ENCODE measurements at places on chromosomes 12 and 14.

GRCh38 chr12:62760779-62761178, 174.2 kb downstream of the PPM1H start:
- DNase-seq, result no peak

DNA sequence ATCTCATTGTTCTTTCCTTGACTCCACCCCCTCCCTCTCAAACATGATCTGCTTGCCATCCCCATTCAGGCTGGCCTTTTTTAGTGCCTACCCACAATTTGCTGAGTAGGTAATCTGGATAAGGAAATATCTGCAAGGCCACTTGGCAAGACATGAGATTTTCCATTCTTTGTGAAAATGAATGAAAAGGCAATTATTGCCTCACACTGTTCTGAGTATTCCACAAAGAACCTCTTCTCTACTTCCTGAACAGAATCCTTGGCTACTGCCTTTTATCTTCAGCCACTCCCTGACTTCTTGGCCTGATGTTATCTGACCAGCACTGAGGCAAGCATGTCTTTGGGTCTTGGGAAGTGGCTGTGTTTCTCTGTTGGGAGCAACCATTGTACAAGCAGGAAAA, 263.2 kb upstream of the ATP2B1 start:
- DNase-seq, result no peak

GRCh38 chr14:22289570-22289969, 299.5 kb downstream of the DAD1 start:
- no peak for DNase-seq

- no peak for DNase-seq
These were observed 81.1 kb downstream of the ITPK1 start for GRCh38 chr14:93034671-93034994.

DNA sequence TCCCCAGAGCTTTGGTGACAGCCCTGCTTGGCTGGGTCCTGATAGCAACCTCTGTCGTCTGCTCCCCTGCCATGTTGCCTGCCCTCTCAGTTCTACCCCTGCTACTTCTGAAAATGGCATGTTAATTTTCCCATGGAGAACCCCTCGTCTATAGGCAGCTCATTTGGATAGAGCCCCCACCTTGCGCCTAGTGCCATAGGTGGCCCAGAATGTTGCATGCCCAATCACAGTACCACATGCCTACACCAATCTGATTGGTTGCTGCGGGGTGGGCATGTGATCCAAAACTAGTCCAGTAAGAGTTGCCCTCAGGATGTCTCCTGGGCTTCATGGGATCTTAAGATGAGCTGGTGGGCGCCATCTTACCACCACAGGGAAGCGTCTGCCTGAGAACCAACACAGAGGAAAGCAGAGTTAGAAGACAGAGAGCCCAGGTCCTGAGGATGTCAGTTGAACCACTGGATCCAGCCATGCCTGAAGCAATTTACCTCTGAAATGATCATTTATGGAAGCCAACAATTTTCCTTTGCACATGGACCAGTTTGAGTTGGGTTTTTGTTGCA, 85.7 kb downstream of the PAPOLA start:
- DNase-seq, result no peak

DNA sequence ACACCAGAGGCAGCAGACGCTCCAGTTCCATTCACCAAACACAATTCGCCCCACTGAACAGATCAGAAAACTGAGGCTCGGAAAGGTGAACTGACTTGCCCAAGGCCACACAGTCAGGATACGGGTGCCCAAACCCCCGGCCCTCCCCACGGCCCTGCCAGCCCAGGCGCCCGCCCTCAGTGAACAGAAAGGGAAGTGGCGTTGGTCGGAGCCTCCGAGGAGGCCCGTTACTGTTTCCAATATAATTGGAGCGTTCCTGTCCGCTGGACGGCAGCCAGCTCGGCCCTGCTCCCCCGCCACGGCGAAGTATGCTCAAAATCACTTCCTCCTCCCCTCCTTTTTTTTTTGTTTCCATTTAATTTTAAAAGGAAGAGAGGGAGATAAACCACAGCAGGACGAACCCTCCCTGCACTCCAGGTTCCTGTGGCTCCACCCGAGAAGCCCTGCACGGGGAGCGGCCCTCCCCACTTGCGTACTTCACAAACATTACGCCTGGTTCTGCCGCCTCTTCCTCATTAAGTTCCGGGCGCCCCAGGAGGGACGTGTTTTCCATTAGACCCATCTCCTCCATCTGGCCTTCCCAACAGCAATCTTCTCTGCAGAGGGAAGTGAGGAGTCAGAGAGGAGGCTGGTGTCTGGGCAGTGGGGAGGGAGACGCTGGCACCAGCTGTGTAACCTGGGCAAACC, 61.1 kb downstream of the NCOR2 start:
- no peak for DNase-seq

DNA sequence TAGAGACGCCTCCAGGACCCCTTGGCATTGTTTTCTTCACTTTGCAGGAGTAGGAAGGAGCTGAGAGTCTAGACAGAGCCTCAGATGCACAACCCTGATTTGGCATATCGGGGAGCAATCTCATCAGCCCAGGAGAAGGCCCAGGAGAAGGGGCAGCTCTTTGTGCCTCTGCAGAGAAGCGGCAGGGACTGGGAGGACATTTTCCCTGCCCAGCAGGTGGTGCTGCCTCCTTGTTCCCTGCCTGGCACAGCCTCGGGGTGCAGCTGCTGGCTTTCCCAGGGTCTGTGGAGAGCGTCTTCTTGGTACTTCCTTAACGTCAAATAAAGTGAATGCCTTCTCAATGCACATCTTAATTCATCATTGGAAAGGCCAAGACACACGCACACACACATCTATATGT, 419.5 kb downstream of the TMEM121 start:
- no peak for DNase-seq

DNA sequence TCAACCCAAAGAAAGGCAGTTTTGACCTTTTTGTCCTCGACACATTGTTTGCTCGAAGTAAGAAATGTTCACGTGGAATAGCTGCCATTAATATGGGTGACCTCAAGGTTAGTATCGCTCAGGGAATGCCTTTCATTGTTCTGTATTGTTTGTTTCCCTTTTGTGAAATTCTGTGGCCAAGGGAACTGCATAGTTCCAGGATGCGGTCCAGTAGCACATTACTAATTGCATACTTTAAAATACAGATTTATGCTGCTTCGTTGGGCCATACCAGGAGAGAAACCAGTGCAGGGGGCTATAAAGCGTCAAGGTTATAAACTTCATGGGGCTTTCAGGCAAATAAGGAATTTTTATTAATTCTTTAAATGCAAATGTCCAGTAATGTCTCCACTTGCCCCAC, 73.3 kb upstream of the USP44 start:
- DNase-seq, result no peak

DNA sequence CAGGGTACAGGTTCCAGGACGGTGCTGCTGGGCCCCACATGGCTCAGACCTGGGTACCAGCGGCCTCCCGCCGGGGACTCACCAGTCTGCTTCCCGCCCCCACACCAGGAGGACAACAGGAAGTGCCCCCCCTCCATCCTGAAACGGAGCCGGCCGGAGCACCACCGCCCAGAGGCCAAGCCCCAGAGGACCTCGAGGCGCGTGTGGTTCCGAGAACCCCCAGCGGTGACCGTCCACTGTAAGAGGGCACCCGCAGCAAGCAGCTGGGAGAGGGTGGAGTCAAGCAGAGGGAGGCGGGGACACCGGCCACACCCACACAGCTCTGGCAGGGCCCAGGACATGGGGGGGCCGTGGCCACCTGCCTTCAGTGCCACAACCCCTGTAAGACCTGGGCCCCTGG, 8.1 kb downstream of the C14orf180 start:
- DNase-seq, result no peak

- no peak for DNase-seq
These were observed 11.4 kb downstream of the PACS2 start for GRCh38 chr14:105325716-105326567.

GRCh38 chr12:108839018-108839889, 18.1 kb downstream of the SSH1 start:
- no peak for DNase-seq

DNA sequence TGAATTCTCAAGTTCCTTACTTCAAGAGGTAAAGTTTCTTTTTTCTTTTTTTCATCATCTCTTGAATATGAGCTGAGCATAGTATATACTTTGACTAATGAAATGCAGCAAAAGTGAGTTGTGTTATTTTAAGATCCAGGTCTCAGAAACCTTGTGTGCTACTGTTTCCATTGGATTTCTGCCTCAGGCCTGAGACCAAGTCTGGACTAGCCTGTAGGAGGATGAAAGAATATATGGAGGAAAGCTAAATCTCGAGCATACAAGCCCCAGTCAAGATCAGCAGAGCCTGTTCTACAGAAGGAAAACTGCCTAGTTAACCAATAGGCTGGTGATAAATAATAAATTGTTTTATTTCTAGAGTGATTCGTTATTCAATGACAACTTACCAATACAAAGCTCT, 652.5 kb downstream of the C12orf50 start:
- no peak for DNase-seq

DNA sequence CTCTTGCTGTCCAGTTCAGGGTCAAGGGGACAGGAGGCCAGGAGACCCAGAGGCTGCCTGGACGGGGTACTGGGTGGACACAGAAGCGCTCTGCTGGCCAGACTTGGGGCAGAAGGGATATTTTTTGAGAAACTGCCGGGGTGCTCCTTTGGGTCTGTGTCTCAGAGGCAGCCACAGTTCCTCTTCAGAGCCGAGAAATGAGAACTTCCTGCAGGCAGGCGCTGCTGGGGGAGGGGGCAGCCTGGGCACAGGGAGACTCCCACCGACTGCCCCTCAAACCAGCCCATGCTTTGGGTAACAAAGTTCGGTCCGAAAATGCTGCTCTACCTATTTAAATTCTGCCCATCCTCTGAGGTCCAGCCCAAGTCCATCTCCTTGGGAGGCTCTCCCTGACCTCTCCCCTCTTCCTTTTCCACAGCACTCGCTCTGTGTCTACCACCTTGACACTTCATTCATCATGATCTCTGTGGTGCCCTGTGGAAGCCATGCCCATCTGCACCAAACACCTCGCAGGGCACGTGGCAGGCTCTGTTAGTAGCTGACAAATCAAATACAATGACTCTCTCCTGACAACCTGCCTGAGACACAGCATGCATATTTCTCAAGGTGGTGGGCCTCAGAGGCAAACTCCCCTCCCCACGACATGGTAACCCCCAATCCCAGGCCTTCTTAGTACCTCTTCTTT, 16.4 kb downstream of the HDAC7 start:
- no peak for DNase-seq

DNA sequence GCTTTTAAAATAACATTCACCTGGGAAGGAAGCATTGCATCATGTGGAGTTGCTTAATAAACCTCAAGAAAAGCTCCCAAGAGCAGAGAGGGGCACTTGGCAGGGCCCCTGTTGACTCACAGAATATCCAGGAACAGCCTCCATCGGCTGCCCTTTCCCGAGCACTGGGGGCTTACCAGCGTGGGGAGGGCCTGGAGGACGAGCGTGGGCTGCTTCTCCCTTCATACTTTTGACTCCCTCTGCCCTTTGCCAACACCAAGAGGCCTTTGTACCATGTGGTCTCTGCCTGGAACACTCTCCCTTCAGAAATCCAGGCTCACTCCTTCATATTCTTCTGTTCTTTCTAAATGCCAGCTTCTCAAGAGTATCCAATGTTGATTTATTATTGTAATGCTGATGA, 492.1 kb upstream of the TMEM132C start:
- no peak for DNase-seq

GRCh38 chr14:53924753-53925152, 31.9 kb downstream of the BMP4 start:
- no peak for DNase-seq

DNA sequence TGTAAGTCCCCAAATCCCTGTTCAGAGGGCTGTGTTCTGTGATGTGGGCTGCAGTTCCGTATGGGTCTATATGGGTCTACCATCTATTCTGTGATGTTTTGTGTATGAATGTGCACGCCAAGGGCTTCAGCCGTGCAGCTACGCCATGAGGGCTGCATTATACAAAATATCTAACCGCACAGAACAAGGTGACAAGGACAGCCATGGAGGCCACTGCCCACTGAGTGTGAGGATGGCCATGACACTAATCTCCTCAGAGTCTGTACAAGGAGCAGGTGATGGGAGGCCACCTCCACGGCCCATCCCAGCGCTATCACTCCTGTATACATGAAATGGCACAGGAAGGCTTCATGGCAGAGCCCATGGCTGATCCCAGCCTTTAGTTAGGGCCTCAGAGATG, 102.0 kb downstream of the DICER1 start:
- DNase-seq, result no peak

GRCh38 chr12:8612629-8613028, at the start of gene AICDA:
AICDA (minus strand) TSS chr12:8612859; CDS start chr12:8612767, 92 bp downstream.
- no peak for DNase-seq

- DNase-seq, result no peak
These were observed 72.7 kb downstream of the SPTB start for GRCh38 chr14:64806862-64807495.

- no peak for DNase-seq
These were observed 108.7 kb downstream of the PTGER2 start for GRCh38 chr14:52422650-52423356.

DNA sequence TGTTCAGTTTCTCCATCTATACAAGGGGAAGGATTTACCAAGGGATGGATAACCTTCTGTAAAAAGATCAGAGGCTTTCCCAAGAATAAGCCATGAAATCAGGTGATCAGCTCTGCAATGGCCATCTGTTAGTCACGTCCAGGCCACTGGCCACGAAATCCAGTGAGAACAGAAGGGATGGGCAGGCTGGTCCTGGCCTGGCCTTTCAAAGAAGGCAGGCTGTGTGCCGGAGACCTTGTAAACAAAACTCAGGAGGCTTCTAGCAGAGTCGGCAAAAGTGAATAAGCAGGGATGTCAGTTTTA, 68.5 kb downstream of the RNF34 start:
- DNase-seq, result no peak

DNA sequence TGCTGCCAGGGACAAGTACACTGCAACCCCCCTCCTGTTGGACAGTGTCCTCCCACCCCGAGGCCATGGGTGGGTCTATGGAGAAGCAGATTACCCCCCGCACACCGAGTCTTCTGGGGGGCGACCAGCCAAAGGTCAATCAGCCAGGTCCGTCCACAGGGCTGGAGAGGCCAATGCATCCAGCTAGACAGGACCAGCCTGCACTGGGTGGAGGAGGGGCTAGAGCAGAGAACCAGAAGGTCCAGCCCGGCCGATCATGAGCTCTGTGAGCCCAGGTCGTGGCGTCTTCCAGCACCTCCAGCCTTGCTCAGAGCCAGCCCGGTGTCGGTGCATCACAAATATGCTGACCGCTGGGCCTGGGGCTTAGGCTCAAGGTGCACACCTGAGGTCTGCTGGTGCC, 8.2 kb upstream of the ADSS1 start:
- no peak for DNase-seq

DNA sequence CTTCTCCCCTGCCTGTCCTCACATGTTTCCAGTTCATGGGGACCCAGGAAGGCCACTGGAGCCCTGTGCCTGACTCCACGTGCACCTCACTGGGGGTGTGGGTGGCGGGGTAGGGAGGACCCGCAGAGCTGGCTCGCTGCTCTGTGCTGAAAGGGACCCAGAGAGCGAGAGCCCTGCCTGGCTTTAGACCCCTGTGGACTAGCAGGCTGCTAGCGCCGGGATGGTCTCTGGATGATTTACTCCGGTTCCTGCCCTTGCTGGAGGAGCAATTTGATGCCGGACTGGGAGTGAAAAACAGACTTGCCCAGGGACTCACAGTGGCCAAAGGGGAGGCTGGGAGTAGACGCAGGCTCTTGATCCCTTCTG, 49.0 kb downstream of the NTF3 start:
- no peak for DNase-seq

GRCh38 chr14:38204719-38205115, 3.0 kb upstream of the SSTR1 start:
- DNase-seq, result no peak

GRCh38 chr14:22026527-22026926, 352.9 kb upstream of the OR4E1 start:
- no peak for DNase-seq

GRCh38 chr12:104682790-104683279, 226.1 kb downstream of the CHST11 start:
- peak; percentile 75 for DNase-seq

GRCh38 chr14:27387463-27387862, 789.6 kb upstream of the NOVA1 start:
- no peak for DNase-seq

Data from activated naive CD4-positive, alpha-beta T cell treated with Interleukin-2 at 50 U/mL for 16 hours (primary cell).